ENCODE measurements at places on chromosomes 13 and 19. TPM values are rescaled to one million over a fixed set of nuclear protein-coding genes. Genes with fewer than 3 reads are reported as not detected.

PCDH17 gene
- total RNA-seq, result not detected

DNA sequence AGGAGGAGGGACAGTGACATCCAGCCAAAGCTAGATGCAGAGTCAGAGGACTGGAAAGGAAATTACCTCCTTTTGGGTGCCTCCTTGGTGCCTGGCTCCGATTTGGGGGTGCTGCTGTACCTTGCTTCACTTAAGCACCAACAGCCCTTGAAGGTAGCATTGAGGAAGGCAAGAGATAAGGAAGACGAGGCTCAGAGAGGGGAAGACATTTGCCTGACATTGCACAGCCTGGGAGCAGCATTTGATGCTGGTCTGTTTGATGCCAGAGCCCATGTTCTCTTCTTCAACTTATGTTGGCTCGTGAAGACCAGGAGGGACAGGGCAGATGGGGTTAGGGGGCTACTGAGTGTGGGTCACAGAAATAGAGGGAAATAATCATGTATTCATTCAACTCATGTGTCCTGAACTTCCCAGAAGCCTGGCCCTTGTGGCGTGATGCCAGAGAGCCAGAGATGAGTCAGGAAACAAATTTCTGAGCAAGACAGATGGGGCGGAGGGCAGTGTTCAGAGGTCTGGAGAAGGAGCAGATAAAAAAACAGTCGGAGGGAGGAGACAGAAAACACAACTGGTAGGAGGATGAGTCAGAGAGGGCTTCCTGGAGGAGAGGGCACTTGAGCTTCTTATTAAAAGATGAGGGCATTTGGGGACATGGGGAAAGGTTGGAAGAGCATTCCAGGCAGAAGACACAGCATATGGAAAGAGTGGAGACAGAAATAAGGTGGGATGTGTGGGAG is 3.0 kb upstream of the C19orf81 start:
- no peak for DNase-seq

DNA sequence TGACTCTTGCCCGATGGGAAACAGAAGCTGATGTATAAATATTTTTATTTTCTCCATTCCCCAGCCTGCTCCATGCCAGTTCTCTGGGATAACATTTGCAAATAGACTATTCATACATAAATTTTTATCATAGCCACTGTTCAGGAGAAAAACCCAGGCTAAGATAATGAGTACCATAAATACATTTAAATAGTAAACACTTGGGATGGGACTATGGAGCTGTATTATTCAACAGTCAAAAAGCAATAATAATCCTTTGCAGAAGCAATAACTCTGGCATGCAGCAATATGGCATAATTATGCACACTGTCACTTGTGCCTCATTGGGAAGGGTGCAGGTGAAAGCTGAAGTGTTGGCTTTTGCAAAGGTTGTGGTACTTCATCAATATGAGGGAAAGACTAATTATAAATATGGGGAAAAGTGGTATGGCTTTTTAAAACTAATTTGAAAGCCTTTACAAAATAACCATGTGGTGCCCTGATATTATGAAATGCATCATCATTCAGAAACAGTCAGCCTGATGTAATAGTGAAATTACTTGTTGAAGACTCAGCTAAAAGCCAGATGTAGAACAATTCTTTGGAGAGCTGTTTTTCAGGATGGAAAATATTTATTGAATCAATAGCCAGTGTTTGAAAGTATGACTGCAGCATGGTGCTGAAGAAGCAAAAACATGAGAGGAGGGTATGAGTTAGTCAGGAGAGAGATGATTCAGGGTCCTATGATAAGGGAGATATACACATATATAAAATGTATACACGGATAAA is 2476.7 kb downstream of the PCDH9 start:
- no peak for DNase-seq

GRCh38 chr13:49466292-49466838 is 22.3 kb downstream of the SETDB2 start:
- no peak for DNase-seq

DNA sequence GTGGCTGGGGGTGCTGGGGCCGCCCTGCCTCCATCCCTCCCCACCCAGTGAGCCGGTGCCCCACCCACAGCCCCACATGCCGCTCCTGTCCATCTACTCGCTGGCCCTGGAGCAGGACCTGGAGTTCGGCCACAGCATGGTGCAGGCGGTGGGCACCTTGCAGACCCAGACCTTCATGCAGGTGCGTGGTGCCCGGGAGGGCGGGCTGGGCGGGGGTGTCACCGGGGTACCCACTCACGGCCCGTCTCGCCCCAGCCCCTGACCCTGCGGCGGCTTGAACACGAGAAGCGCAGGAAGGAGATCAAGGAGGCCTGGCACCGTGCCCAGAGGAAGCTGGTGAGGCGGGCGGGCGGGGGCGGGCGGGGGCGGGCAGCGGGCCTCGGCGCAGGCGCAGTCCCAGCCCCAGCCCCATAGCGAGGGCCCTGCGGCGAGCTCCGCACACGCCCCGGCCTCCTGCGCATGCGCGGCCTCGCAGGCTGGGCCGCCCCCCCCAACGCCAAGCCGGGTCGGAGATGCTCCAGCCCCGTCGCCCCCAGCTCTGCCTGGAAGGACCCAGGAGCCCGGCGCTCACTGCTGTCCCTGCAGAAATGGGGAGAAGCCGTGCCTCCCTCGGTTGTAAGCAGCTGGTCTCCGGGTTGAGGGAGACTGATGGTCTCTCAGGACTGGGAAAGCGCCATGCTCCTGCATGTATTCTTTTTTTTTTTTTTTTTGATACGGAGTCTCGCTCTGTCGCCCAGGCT is 7.7 kb downstream of the ARHGAP45 start:
- peak; percentile 86 for DNase-seq

- DNase-seq, result no peak
Measured at GRCh38 chr13:113195360-113195759, 13.1 kb downstream of the PCID2 start.
